Suprapubic skin (tissue), 4 donors: ENCODE measurements at places on chromosomes 13 and 19. TPM values are rescaled to one million over a fixed set of nuclear protein-coding genes. Genes with fewer than 3 reads are reported as not detected.

- H3K4me1 ChIP-seq = peaks cover 81% of the 10 kb centered on the region
- H3K27me3 ChIP-seq = peaks cover 24% of the 10 kb centered on the region
- peak overlapping the region; percentile 13 for H3K27ac ChIP-seq
Measured at GRCh38 chr19:40599902-40600569, 1.1 kb upstream of the LTBP4 start.

- no peaks in the 10 kb centered on the region for H3K27me3 ChIP-seq
- peaks cover 51% of the 10 kb centered on the region for H3K4me1 ChIP-seq
- no peaks in the 10 kb centered on the region for H3K36me3 ChIP-seq
- H3K27ac ChIP-seq = peak overlapping the region; percentile 66
- peak overlapping the region; percentile 56 for H3K4me3 ChIP-seq
Measured at GRCh38 chr19:48715681-48716171, 3.8 kb downstream of the MAMSTR start.

GRCh38 chr19:1901940-1902404, 3.2 kb upstream of the ADAT3 start:
- DNase-seq = no peak
- H3K4me3 ChIP-seq = no peak overlapping the region
- H3K4me1 ChIP-seq = peaks cover 36% of the 10 kb centered on the region
- peak overlapping the region; percentile 38 for H3K27ac ChIP-seq
- no peaks in the 10 kb centered on the region for H3K36me3 ChIP-seq

- DNase-seq = no peak
- H3K4me1 ChIP-seq = peaks cover 22% of the 10 kb centered on the region
- H3K36me3 ChIP-seq = no peaks in the 10 kb centered on the region
- no peak overlapping the region for H3K27ac ChIP-seq
- H3K4me3 ChIP-seq = peak overlapping the region; percentile 4
- peaks cover 16% of the 10 kb centered on the region for H3K27me3 ChIP-seq
Measured at GRCh38 chr19:7505682-7506384, 10.1 kb upstream of the ZNF358 start.

The FXYD7 gene
- total RNA-seq = not detected

The GPR4 gene
- total RNA-seq = 2.3 TPM

DNA sequence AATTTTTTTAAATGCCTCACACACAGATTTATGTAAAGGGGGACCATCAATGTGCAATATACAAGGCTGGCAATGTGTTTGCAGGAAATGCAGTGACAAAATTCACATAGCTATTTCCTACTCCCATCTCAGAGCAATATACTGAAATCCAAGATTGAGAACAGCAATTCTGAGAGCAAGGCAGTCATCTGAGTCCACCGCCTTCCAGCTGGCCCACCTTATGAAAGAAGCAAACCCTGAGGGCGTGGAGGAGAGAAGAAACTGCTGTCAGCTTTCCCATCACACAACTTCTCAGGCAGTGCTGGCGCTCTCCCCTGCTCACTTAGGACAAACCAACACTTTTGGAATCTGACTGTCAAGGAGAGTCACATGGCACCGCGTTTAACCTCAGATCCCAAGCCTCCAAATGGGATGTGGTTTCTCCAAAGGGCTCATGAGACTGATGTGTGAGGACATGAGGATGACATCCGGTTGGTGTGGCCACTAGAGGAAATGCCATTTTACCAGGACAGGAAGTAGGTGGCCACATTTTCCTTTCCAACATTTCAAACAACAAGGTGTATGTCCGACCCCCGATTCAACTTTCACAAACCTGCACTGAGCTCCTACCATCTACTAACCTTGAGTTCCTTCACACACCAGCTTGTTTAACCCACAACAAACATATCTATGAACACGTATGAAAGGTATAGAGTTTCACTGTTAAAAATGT, 3.7 kb upstream of the DOCK9 start:
- no peak overlapping the region for H3K27ac ChIP-seq
- peaks cover 18% of the 10 kb centered on the region for H3K4me1 ChIP-seq
- no peaks in the 10 kb centered on the region for H3K36me3 ChIP-seq
- no peak for DNase-seq
- no peak overlapping the region for H3K4me3 ChIP-seq
- H3K27me3 ChIP-seq = no peaks in the 10 kb centered on the region

DNA sequence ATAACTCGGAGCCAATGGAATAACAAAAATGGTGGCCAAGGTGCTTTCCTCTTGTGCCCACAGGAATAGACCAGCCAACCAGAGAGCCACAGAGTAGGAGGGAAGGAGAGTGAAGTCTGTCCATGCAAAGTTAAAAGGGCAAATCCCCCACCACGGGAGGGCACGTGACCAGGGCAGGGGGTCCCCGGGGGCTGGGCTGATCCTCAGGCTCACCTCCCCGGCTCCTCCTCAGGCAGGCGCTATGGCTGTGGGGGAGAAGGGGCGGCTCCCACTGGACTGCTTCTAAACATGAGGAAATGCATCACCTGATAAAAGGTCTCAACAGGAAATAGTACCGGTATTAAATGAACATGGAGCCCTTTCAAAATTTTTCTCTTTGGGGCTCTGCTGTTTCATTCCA, 73.2 kb upstream of the SLC15A1 start:
- H3K36me3 ChIP-seq = peaks cover 67% of the 10 kb centered on the region
- no peak overlapping the region for H3K27ac ChIP-seq
- peaks cover 43% of the 10 kb centered on the region for H3K4me1 ChIP-seq
- H3K27me3 ChIP-seq = no peaks in the 10 kb centered on the region
- no peak overlapping the region for H3K4me3 ChIP-seq

DNA sequence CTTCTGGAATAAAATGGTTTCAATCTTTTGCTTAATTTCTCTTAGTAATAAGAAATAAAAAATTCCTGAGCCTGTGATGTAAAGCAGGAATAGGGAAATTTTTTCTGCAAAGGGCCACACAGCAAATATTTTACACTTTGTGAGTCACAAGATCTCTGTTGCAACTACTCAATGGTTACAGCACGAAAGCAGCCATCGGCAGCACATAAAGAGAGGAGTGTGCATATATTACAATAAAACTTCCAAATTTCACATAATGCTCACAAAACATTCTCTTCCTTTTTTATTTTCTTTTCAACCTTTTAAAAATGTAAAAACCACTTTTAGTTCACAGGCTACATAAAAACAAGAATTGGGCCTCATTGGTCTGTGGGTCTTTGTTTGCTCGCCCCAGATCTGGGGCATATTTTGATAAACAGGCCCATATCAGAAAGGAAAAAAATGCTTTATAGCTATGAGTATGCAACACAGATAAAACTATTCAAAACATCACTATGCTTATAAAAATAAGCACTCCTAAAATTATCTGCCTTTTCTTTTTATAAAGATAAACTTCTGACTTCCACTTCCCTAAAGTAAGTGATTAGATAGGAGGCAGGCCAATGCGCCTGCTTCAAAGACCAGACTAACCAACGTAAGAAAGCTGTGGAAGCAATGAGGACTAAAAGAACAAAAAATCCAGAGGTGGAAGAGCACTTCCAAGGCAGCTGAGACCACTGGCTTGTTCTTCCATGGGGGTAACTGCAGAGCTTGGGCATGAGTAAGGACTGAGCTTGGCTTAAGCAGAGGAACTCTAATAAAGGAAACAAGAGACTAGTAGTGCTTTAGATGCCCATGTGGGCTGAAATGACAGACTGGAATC, 26.5 kb downstream of the MYCBP2 start:
- DNase-seq = no peak
- H3K36me3 ChIP-seq = no peaks in the 10 kb centered on the region
- H3K27me3 ChIP-seq = no peaks in the 10 kb centered on the region

GRCh38 chr13:40129467-40129866, 474.0 kb downstream of the COG6 start:
- DNase-seq = no peak
- no peaks in the 10 kb centered on the region for H3K36me3 ChIP-seq
- H3K4me1 ChIP-seq = peaks cover 3% of the 10 kb centered on the region
- no peaks in the 10 kb centered on the region for H3K27me3 ChIP-seq
- no peak overlapping the region for H3K27ac ChIP-seq
